Hepatocyte (in vitro differentiated cells): ENCODE measurements at places on chromosomes 11 and 22. TPM values are rescaled to one million over a fixed set of nuclear protein-coding genes. Genes with fewer than 3 reads are reported as not detected.

C11orf16 gene
- total RNA-seq = 0.08 TPM in 1 of 2 replicates, not detected in the other

ACR gene
- total RNA-seq = not detected in 2 replicates

MAPK11 gene
- total RNA-seq = 1.4 and 2.3 TPM in 2 replicates

TCN1 gene
- total RNA-seq = 35.6 and 54.1 TPM in 2 replicates

P2RY6 gene
- 2.6 and 2.9 TPM in 2 replicates for total RNA-seq

OR52K2 gene
- total RNA-seq = not detected in 2 replicates

GAB4 gene
- total RNA-seq = not detected in 2 replicates

NPAS4 gene
- total RNA-seq = 0.60 TPM in 1 of 2 replicates, not detected in the other

HEPHL1 gene
- total RNA-seq = 0.07 TPM in 1 of 2 replicates, not detected in the other

AQP11 gene
- 6.6 and 11.7 TPM in 2 replicates for total RNA-seq

SLC1A2 gene
- total RNA-seq = 0.84 and 2.9 TPM in 2 replicates

RIC3 gene
- total RNA-seq = 2.8 and 3.2 TPM in 2 replicates

GRCh38 chr22:41043722-41044121 is 48.7 kb upstream of the EP300 start:
- no peak for DNase-seq

DNA sequence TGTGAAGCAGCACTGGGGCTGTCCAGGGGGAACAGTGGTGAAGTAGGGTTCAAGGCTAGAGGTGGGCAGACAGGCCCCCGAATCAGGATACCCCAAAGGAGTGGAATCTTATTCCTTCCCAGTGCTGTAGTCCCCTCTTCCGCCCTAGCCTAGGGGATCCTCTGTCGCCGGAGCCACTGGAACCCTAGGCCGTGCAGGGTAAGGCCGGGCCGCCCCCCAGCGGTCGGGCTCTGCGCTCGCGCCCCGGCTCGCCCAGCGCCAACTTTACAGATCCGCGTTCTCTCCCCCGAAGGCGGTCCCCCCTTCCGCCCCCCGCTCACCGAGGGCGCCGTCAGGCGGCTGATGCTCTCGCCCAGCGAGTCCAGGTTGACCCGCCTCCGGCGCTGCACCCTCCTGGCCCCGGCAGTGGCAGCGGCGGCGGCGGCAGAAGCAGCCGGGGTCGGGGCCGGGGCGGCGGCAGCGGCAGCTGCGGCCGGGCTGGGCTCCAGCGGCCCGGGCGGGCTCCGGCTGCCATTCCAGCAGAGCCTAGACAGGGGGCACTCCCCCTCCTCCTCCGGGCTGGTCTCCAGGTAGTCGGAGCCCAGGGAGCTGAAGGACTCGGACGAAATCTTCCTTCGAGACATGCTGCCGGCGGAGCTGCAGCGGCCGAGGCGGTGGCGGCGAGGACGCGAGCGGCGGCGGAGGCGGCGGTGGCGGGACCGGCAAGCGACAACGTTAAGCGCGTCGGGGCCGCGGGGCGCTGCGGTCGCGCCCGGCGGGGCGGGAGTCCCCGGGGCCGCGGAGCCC is 650 bp downstream of the GUCY1A2 start:
- peak; percentile 84 for DNase-seq

DNA sequence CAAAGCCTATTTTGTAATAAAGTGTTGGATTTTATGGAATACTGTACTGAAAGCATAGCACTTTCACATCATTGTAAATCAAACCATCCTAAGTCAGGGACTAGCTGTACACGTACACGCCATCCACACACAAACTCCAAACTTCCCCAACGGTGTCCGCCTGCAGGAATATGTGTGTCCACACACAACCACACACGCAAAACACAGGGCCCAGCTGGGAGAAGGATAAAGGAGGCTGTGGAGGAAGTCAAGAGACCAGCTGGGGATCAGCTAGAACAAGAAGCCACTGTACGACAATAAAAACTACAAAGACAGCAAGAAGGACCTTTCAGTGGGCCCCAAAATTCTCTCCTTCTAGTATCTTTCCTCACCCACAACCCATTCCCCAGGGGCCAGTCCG is 1.6 kb downstream of the TRIM29 start:
- DNase-seq = no peak

DNA sequence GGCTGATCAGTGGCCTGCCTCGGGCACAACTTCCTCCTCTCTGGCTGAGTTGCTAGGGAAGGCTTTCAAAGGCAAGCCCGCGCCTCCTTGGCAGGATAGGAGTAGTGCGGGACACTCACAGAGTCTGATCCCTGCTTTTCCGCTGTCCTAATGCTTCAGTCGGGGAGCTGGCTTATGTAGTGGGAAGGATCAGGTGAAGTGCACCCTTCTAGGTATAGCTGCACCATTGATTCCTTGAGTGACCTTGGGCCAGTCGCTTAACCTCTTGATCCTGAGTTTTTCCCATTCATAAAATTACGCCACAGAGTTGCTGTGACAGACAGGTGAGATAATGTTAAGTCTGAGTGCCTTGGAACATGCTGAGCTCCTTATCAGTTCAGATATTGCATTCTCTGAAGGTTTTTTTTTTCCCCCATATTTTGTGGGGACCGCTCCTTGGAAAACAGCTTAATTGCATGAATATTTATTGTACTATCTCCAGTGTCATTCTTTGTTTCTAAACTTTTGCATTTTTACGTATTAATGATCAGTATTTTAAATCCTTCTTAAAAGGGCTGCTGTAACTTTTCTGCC is 961 bp downstream of the IPO7 start:
- no peak for DNase-seq

- no peak for DNase-seq
These were observed 18.1 kb downstream of the TSKU start for GRCh38 chr11:76801225-76801624.

DNA sequence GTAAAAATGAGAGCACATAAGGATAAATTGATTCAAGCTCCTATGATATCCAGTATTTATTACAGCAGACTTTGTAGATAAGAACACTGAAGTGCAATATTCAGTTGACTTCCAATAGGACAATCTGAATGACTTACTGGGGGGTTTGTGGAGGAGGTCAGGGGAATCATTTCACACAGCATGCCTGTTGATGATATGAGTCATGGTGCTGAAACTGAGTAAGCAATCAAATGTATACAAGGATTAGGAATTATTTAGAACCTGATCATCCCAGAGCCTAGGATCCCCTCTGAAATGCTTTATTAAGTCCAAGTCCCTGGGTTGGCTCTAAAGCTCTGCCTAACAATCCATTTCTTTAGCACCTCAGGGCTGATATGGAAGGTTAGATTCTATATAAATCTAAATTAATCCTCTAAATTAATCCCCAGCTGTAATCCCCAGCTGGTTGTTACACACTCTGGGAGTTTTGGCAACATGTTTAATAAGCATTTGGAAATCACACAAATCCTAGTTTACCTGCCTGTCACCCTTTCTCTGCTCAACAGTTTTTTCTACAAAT is 326.4 kb downstream of the GUCY1A2 start:
- DNase-seq = no peak

- DNase-seq = no peak
These were observed 6.2 kb upstream of the HBD start for GRCh38 chr11:5240458-5240857.

DNA sequence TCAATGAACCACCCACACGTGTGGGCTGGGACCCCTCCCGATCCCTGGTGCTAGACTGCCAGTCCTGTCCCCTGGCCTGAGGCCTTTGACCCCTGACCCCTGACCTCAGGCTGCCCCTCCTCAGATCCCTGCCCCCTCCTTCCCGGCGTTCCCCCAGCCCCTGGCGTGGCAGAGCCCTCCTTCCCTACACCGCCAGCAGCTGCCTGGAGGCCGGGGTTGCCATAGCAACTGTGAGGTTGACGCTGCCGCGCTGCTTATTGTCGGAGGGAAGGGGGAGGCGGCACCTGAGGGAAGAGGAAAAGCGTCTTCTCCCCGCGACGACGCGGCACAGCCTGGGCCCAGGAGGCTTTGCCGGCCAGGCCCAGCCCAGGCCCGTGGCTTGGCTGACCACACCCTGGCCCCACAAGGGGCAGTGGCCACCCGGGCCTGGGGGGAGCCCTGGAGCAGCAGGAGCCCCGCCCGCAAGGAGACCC is 32.6 kb downstream of the SHANK3 start:
- DNase-seq = peak; percentile 93

DNA sequence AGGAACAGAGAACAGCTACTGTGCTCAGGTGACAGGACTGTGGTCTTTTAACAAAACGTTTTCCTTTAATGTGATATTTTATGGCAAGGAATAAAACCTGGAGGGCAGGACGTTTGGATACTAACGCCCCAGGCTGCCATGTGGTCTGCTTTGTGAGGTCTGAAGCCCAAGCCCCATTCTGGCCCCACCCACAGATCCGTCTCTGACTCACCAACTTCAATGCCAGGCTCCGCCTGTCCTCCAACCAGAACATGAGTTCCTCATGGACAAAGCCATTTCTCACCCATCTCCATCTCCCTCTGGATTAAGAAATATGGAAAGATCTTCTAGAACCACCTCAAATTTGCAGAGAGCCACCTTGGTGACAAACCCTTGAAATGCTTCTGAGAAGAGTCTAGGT is 148.8 kb downstream of the CRYBB2 start:
- DNase-seq = peak; percentile 28

- no peak for DNase-seq
These were observed 477.8 kb downstream of the BRD1 start for GRCh38 chr22:49349841-49350381.

- DNase-seq = no peak
These were observed 10.8 kb downstream of the CEP295 start for GRCh38 chr11:93672280-93672679.

DNA sequence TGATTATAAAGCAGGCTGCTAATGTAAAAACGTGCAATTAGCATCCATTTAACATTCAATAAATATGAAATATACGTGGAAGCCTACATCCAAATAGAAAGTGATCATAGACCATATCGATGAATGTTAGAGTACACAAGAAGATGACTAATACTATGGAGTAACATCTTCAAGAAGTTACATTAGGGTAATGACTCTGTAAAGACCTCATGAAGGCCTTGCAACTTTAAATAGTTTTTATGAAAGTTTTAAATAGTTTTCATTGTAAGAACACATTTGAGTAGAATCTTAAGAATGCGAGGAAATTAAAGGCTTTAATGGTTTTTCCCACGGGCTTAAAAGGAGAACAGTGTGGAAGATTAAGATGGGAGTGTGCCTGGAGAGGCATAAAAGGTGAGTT is 1.4 kb downstream of the TRIM34 start:
- no peak for DNase-seq

- DNase-seq = no peak
These were observed 9.4 kb downstream of the TTLL1 start for GRCh38 chr22:43079742-43080141.

DNA sequence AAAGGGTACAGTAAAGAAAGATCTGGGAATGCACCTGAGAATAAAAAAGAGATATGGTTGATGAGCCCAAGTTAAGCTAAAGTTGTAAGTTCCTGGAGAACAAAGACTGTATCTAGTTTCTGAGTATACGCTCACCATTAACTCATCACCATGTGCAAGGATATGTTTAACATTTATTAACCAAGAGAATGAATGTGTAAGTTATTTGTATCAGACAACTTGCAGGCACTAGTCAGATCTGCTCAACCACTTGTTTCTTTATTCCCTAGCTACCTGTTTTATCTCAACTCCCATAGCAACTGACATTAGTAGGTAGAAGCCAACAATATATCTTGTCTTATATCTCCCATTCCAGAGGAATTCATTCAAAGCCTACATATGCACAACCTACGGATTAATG is 74.9 kb upstream of the KCNA4 start:
- no peak for DNase-seq

DNA sequence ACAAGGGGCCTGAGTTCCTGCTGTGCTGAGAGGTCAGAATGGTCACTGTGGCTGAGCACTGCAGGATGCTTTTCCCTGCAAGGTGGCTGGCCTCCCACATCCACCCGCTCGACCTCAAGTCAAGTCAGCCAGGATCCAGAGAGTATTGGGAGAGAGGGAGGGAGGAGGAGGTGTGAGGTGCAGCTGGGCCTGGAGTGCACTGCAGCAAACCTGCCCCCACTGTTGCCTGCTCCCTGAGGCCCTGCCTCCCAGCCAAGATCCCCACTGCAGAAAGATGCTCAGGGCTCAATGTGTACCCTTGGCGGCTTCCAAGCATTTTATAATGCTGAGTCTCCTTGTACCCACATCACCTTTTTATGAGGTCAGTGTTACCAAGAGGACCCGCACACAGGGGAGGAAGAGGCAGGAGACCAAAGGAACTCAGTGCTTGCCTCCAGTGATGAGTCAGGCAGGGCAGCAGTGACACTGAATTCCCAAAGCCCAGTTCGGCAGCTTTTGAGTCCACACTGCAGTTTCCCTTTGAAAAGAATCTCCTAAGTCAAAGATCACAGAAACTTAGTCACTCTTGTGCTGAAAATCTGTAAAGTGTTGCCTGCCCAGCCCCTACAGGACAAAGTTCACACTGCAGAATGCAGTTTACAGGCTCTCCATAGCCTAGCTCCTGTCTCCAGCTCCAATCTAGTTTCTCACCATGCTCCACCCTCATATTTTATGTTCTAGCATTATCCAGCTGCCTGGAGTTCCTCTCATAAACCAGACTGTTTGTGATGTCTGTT is 3.1 kb downstream of the ENDOD1 start:
- DNase-seq = peak; percentile 76

DNA sequence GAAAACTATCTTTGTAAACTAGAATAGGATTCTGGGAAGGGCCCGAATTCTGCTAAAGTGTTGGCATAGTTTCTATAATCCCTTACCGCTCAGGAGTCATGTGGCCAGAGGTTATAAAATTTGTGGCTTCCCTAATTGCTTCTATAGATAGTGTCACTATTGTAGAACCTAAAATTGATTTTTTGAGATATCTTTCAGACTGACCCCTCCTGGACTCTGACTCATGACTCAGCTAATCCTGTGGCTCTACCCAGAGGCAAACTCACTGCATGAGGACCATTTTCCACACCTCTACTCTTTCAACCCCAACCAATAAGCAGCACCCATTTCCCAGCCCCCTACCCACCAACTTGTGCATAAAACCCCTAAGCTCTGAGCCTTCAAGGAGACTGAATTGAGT is 61.8 kb upstream of the PRSS23 start:
- no peak for DNase-seq

DNA sequence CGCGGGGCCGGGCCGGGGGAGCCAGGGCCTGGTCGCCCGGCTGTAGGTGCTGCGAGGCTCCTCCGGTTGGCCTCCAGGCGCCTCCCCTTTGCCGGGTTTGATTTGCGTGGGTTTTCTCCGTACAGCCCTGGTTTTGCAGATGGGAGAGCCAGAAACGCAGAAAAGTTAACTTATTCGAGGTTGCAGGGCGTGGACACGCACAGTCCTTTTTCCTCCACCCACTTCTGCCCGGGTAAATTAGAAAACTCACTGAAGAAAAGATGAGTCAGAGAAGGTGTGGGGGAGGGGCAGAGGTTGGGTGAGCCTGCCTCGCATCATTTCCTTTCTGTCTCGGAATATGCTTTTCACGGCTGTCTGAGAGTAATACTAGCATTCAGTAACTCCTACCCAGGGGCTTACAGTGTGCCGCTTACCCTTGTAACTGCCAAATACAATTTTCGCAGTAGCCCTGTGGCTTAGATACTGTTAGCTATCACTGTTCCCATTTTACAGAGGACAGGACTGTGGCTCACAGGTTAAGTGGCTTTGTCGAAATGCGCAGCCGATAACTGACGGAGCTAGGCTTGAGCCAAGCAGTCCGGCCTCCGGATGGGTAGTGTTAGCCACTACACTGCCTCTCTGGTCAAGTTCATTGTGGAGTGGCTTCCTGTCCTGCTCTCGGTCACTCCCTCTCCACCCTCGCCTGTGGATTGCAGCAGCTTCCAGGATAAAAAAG is 812 bp downstream of the FADD start:
- DNase-seq = peak; percentile 91

- peak; percentile 64 for DNase-seq
These were observed 87.0 kb upstream of the THY1 start for GRCh38 chr11:119509969-119510401.

- DNase-seq = peak; percentile 83
These were observed 1.3 kb upstream of the SSH3 start for GRCh38 chr11:67301951-67302516.
